ENCODE measurements at places on chromosomes 1 and 21.

GRCh38 chr1:233673261-233673946 lies 59.5 kb downstream of the KCNK1 start:
- DNase-seq, result no peak

- no peak for DNase-seq
These were observed 22.8 kb upstream of the DEGS1 start for GRCh38 chr1:224160171-224160682.

DNA sequence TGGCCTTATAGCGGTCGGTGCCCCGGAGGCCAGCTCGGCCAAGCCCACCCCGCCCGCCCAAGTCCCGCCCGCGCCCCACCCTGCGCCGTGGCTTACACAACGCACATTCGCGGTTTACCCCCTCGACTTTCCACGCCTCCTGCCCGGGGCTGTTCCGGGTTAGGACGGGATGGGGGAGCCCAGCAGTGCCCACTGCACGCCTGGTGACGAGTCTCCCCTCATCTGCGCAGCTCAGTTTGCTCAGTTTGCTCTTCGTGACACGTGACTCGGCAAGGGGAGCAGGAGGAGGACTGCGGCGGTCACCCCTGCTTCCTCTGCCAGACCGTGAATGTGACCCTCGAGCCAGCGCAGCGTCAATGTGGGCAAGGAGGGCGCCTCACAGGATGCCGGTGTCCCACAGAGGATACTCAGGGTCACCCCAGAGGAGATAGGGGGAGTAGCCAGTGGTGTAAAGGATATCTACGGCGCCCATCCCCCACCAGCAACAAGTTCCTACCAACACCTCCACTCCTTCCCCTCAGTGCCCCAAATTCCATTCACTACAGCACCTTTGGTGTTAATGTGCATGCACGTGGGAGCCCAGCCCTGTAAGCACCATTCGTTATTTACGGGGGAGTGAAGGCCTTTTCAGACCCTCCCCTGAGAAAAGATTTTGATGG lies 350 bp upstream of the S100A6 start:
- DNase-seq, result peak; percentile 76

DNA sequence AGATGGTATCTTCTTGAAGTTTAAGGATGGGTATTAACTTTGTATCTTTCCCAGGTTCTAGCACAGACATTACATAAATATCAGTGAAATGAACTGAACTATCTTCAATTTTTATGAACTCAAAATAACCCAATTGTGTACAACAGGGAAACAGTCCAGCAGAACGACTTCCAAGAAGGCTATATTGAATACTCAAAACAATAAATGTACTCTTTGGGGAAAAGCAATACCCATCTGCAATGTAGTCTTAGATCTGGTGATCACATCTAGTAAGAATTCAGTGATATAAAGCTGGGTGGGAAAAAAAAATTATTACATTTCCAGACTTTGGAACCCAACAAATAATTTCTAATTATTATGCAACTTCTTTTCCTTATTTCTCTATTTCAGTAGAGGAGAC lies 33.1 kb upstream of the GORAB start:
- no peak for DNase-seq

DNA sequence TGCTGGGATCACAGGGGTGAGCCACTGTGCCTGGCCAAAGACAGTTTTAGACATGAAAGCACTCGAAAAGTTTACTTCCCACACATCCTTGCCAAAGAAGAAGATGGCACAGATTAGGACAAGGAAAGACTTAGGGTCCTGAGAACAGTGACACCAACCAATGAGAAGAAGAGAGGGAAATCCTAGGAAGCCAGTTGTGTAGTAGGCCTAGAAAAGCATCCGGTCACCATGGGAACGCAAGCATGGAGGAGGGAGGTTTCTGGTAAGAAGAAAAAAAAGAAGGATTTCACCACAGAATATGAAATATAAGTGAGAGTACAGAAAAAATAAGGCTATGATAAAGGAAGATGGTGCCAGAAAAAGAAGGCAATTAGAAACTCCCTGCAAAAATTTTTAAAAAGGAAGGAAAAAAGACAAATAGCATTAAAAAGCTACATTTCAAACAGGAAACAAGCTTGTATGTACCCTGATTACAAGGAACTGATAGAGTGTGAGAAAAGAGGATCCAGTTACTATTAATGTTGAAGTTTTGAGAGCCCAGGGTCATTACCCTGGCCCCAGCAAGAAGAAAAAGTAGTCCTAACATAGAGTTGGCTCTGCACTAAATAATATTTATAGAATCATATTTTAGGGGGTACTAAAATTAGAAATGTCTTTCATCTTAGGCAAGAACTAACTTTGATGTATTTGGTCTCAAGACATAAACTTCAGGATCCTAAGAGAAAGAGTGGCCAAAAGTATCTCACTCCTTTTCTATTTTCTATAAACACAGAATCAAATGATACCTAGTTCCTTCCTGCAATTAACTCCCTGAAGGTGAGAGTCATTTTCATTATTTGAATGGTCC lies 16.1 kb downstream of the DIPK1A start:
- no peak for DNase-seq

- no peak for DNase-seq
These were observed 75.1 kb upstream of the PGBD5 start for GRCh38 chr1:230501242-230501641.

GRCh38 chr1:240435996-240436566 lies 175.9 kb downstream of the GREM2 start:
- DNase-seq, result no peak

DNA sequence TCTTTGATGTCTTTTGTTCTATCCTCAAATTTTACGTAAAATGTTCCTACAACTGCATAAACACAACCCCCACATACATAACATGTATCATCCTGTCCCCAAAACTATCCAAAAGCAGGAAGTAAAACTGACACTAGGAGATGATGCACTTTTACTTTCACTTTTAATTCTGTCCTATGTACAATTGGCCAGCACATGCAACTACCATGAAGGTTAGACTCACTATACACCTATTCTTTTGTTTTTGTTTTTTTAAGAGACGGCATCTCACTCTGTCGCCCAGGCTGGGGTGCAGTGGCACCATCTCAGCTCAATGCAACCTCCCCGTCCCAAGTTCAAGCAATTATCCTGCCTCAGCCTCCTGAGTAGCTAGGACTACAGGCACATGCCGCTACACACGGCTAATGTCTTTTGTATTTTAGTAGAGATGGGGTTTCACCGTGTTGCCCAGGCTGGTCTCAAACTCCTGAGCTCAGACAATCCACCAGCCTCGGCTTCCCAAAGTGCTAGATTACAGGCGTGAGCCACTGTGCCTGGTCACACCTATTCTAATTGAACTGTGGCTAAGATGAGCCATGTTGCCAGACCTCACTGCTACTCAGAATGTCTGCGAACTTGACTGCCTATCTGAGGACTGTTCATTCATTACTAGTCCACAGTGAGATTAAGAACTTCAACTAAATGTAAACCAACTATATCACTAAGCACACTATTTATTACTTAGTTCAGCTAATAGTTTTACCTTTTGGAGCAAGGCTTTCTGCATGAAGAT lies 48.0 kb downstream of the TOR3A start:
- no peak for DNase-seq

- DNase-seq, result no peak
These were observed 41.1 kb downstream of the PRKAA2 start for GRCh38 chr1:56686169-56686568.

GRCh38 chr1:220768126-220768601 lies 18.5 kb upstream of the MTARC1 start:
- DNase-seq, result no peak

- no peak for DNase-seq
These were observed 599.1 kb downstream of the PTPRU start for GRCh38 chr1:29835406-29835805.

GRCh38 chr21:26617176-26617575 lies 44.1 kb upstream of the CYYR1 start:
- no peak for DNase-seq

- no peak for DNase-seq
These were observed 299.1 kb upstream of the ADAMTS5 start for GRCh38 chr21:27265949-27266348.

- DNase-seq, result no peak
These were observed at the start of gene IGSF21 for GRCh38 chr1:18107369-18108298. IGSF21 (plus strand) TSS chr1:18107798; CDS start chr1:18108129, 331 bp downstream.

GRCh38 chr1:151790940-151791651 lies 796 bp upstream of the TDRKH start:
- no peak for DNase-seq

DNA sequence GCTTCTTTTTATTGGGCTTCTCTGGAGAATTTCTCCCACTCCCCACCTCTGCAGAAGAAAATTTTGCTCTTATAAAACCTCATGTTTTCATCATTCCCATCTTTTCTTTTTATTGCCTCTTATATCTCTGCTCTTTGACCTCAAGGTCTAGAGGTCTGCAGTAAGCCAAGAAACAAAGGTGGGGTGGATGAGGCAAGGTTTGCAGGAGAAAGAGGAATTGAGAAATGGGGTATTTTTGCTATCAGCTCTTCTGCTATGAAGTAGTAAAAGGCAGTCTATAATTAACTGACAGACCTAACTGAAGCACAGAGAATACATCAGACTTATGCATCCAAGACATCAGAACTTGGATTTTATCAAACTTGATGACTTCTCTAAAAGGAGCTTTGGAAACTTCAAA lies 22.9 kb downstream of the SYT11 start:
- no peak for DNase-seq

DNA sequence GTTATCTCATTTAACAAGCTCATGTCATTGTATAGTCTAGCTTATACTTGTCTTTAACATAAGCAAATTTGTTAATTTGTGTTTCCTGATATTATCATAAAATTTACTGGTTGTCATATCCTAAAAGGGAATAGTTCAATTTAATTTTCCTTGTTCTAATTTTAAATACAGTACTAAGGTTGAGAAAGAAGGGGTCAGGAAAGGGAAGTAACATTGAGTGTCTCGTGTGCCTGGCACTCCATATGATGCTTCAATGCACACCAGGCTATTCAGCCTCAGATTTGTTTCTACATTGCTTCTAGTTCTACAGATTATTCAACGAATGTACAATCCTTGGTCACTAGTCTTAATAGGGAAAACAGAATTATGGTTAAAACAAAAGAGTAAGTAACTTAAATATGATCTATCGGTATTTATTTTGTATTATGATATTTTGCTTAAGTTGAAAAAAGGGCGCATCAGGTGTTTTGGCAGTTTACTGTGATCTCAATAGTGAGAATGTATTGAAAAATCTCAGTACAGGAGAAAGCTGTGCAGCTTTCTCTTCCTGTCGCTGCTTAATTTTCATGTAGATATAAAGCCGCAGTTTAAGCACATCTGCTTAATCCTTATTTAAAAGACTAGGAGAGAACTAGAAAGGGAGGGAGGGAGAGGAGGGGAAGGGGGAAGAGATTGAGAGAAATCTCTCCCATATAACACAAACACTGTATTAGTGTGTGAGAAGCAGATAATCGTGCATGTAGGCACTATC lies 13.0 kb downstream of the PTPRC start:
- no peak for DNase-seq

- DNase-seq, result no peak
These were observed 95.0 kb downstream of the S1PR1 start for GRCh38 chr1:101331794-101332193.

GRCh38 chr1:174160109-174160473 lies 771 bp downstream of the RABGAP1L start:
- DNase-seq, result peak; percentile 31

DNA sequence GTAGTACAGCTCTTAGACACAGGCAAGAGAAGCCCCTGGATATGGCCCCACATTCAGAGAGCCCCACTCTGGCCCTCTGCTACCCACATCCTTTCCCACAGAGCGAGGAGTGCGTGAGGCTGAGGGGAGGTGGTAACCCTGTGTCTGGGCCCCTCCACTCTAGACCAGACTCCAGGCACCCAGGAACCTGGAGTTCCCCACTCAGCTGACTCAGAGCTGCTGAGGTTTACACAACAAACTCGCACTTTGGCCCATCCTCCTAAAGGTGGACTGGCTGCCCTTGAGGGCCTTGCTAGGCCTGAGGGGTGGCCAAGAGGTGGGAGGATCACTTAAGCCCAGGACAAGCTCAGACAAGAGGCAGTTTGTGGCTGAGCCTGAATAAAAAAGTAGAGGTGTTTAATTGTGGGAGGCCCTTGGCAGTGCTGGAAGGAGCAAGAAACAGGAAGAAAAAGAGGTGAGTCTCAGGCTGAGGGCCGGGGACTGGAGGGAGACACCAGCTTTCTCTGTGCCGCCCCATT lies 10.7 kb downstream of the MR1 start:
- DNase-seq, result no peak

DNA sequence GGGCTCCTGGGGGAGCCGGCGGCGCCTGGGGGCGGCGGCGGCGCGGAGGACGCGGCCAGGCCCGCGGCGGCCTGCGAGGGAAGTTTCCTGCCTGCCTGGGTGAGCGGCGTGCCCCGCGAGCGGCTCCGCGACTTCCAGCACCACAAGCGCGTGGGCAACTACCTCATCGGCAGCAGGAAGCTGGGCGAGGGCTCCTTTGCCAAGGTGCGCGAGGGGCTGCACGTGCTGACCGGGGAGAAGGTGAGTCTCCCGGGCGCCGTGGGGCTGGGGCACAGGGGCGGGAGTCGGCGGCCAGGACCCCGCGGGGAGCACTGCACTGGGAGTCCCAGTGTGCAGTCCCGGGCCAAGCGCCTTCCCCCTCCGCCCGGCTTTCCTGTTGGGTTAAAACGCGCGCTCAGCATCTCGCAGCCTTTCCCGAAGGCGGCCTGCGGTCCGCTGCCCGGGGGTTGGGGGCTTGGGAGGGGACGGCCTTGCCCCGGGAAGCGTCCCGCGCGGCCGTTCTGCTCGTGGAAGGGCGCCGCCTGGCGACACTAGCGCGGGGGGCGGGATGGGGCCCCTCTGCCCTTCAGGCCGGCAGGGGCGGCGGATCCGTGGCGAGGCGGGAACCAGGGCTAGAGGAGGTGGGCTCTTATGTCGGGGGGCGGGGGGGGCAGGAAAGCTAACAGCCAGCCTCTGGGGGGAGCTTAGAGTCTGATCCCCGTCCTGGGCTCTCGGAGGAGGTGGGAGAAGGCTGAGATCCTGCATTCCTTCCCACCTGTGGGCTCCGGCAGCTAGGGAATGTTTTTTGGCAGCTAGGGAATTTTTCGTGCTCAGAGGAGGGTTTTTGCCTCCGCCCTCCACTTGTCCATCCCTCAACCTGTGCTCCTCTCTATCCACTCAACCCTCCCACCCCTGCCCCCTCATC lies 1.1 kb downstream of the HUNK start:
- DNase-seq, result peak; percentile 17

GRCh38 chr1:50476800-50477199 lies 53.6 kb upstream of the DMRTA2 start:
- no peak for DNase-seq

GRCh38 chr1:221228594-221228993 lies 349.4 kb downstream of the HLX start:
- DNase-seq, result no peak

DNA sequence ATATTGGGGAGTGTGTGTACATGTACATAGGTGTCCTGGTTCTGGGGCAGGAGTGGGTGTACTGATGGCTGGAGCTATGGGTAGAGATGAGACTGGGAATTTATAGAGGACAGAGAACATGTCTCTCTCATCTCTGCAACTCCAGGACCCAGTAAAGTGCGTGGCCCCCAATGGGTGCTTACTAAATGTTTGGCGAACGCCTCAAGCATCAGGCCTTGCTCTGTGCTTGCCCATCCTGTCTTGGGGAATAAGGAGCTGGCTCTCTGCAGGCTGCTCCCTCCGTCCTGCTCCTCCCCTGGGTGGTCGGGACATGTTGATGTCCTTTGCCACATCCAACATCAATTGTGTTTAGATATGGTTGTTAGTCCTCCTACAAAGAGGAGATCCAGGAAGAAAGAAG lies 161.7 kb downstream of the ZSCAN20 start:
- no peak for DNase-seq
